ENCODE measurements at places on chromosomes 3 and 15.

- DNase-seq, result no peak
Measured at GRCh38 chr15:99708563-99708962, 24.7 kb downstream of the LYSMD4 start.

GRCh38 chr15:35616498-35617271, 70.7 kb upstream of the DPH6 start:
- DNase-seq, result no peak

- no peak for DNase-seq
Measured at GRCh38 chr3:100910986-100911385, 82.2 kb downstream of the ABI3BP start.

DNA sequence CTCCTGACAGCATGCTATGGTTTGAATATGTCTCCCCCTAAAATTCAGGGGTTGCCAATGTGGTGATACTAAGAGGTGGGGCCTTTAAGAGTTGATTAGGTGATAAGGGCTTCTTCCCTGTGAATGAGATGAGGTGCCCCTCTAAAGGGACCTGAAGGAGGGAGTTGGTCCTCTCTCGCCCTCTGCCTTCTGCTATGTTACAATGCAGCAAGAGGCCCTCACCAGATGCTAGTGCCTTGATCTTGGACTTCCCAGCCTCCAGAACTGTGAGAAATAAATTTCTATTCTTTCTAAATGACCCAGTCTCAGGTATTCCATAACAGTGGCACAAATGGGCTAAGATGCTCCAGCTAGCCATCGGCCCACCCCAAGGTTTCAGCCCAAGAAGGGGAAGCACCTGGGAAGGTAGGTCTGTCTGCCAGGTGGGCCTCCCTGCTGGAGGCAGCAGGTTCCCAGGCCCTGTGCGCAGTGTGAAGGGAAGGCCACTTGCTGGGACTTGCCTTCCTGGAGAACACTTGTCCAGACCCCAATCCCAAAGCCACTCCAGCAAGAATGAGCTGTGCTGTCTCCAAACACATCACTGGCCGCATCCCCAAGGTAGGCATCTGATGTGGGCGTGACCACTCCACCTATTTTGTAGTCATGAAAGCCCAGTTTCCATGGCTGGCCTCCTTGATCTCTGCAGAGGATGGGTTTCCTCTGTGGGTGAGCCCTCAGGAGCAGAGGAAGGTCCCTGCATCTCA, 9.0 kb downstream of the TGM4 start:
- no peak for DNase-seq

DNA sequence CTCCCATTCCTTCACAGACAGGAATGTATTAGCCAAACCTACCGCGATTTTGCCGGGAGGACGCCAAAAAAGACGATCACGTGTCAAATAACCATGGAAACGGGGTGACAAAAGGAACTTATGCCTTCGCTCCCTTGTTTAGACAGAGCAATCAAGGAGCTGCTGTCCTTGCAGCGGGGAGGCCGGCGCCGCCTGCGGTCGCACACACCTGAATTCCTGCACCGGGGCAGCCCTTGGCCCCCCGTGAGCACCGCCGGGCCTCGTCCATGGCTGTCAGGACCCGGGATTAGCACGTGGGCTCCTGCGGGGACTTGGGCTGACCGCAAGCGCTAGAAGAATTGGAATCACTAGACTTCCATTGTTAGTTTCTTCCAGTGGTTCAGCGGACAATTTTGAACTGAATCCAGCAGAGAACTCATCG, 193.1 kb downstream of the SHQ1 start:
- DNase-seq, result no peak

DNA sequence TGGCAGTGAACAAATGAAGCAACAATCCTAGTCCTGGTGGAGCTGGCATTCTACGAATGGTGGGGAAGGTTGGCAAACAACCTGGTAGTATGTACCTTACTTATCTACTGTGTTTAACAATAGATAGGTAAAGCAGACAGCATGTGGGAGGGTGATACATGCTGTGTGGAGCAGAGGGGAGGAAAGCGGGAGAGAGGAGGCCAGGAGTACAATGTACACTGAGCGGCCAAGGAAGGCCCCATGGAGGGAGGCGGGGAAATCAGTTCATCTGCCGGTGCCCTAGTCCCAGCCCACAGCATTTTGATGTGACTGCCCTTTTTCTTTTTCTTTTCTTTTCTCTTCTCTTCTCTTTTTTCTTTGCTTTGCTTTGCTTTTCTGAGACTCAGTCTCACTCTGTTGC, 5.3 kb upstream of the RHCG start:
- no peak for DNase-seq

- no peak for DNase-seq
Measured at GRCh38 chr15:86382341-86382740, 302.7 kb downstream of the AGBL1 start.

GRCh38 chr3:549636-550035, 353.1 kb downstream of the CHL1 start:
- no peak for DNase-seq

- no peak for DNase-seq
Measured at GRCh38 chr3:100575704-100576103, 33.7 kb upstream of the ADGRG7 start.

DNA sequence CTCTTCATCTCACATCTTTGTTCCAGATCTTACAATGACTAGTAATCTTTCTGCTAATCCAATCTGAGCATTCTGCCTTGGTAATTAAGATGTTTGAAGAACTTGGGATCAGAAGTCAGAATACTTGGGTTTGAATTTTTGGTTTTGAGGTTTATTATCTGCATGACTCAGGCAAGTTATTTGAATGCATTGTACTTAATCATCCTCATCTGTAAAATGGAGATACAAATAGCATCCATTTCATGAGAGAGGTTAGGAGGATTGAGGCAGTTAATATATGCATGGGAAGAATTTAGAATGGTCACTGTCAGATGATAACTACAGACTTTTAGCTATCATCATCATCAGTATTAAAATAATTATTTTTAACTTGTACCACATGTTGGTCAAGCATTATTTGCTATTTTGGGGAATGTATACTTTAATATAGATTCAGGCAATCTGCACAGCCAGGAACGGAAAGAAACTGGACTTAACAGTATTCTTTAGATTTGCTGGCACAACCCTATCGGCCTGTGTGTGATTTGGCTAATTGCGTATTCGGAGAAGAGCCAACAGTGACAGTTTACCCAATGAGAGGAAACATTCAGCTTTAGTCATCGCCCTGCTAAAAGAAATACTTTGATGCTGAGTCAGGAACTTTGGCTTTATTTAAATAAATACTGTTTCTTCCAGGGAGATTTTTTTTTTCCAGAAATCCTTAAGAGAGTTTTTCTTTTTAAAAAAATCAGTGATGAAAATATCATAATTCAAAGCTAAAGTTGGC, 600.0 kb downstream of the ROBO1 start:
- DNase-seq, result no peak

DNA sequence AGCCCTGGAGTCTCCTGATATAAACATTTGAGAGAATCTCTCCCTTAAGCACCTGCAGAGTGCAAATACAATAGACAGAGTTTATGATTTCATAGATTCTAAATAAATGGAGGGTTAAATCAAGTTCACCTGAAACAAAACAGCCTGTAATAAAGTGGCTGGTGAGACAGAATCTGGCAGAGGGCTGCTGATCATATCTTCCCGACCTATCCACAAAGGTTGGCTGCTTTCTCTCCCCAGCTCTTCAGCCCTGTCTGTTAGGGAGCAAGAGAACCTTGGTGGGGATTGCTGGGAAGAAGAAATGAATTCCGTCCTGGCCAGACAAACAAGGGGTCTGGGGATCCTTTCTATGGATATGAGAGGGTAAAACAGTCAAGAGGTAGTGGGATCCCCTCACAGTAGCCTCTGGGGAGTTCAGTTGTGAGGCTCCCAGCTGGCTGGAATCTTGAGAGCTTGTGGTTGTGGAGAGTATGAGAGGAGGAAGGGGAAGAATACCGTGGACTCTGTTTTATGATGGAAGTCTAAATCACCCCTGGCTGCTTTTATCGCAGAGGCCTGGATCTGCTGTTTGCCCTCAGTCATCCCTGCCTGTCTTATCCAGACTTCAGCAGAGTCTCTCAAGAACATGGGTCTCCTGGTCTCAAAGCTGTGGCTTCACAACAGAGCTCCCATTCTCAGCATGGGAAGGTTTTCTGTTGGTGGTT, 451.3 kb downstream of the NTRK3 start:
- no peak for DNase-seq

- no peak for DNase-seq
Measured at GRCh38 chr3:141960731-141961130, 84.3 kb downstream of the ATP1B3 start.

GRCh38 chr3:6242104-6242503, 618.8 kb upstream of the GRM7 start:
- DNase-seq, result no peak

- DNase-seq, result no peak
Measured at GRCh38 chr3:17985658-17986347, 243.4 kb upstream of the TBC1D5 start.

- no peak for DNase-seq
Measured at GRCh38 chr3:51163051-51163450, 222.0 kb upstream of the MANF start.

DNA sequence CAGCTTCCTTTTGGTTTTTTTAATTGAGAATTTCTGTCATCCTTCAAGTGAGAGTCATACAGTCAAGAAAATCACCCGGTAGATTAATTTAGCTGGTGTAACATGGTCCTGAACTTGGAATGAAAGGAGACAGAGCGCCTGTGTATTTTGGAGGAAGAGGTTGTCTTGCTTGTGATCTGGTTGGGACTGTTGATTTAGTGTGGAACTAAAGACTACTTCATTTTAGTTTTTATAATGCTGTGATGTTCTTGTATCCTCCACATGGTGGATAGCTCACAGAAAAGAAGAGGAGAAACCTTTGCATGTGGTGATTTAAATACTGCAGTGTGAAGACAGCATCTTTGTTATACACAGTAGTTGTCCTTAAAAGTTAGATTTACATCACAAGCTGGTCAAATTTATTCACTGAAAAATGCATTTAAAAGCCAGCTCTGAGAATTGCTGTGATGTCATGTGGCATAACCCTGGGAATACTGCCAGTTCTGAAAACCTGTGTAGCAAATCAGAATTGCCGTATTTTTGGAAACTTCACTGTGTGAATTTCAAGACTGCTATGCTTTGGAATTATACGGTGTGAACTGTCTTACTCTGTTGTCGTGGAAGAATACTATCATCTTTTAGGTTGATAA, 268.5 kb downstream of the PTPRG start:
- DNase-seq, result no peak

GRCh38 chr3:121793078-121793477, 41.8 kb downstream of the IQCB1 start:
- no peak for DNase-seq

DNA sequence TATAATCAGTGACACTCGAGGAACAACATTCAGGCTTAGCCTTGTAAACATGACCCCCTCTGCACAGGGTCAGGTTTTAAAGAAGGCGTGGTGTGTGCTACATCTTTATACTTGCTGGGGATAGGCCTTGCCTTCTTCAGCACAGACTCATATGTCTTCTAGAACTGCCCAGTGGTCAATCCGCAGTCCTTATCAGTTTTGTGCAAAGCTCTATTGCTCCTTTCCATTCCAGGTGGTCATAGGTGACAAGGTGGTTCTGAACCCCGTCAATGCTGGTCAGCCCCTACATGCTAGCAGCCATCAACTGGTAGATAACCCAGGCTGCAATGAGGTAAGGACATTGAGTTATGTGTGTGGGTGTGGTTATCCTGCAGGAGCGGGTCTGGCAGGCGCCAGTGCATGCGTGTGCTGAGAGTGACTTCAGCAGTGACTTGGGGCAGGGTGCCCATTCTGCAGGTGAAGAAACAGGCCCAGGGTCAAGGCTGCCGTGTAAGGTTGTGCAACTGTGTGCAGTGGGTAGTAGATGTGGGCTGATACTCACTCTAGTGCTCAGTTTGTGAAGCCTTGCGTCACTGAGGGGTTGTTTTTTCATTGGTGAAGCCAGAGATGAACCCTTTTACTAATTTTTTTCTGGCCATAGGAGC, 150.9 kb downstream of the ITPR1 start:
- no peak for DNase-seq

GRCh38 chr3:69646287-69647067, 92.8 kb upstream of the MITF start:
- no peak for DNase-seq

DNA sequence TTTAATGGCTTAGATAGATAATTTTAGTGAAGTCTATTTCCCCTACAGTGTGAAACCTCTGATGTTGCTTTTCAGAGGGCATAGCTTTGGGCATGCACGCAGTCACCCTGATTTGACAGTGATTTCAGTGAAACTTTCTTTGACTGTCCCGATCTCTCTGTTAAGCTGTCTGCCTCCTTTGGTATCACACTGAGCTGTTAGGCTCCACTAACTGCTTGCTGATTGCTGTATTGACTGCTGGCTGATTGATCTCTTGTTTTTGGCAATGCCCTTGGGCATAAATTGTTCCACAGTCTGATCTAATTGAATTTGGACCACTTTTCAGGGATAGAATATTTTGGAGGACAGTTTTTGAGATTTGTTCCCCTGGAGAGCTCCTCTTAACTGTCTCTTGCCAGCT, 68.5 kb upstream of the CCDC54 start:
- DNase-seq, result no peak

GRCh38 chr3:127235706-127236105, 42.8 kb downstream of the PRR23E start:
- DNase-seq, result no peak

DNA sequence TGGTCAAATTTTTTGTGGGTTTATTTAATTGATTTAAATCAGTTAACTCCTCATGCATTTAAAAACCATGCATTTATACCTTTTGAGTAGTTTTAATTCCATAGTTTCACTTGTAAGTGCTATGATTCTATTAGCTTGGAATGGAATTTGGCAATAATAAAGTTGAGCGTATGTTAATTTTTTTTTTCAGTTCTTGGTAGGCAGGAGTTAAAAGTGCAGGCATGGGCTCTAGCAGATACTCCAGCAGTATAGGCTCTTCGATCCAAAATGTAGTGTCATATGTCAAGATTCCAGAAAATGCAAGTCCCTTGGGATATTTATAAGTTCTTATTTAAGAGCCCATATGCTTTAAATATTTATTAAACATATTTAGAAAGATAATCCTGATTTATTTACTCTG, 70.3 kb downstream of the LYSMD4 start:
- no peak for DNase-seq

DNA sequence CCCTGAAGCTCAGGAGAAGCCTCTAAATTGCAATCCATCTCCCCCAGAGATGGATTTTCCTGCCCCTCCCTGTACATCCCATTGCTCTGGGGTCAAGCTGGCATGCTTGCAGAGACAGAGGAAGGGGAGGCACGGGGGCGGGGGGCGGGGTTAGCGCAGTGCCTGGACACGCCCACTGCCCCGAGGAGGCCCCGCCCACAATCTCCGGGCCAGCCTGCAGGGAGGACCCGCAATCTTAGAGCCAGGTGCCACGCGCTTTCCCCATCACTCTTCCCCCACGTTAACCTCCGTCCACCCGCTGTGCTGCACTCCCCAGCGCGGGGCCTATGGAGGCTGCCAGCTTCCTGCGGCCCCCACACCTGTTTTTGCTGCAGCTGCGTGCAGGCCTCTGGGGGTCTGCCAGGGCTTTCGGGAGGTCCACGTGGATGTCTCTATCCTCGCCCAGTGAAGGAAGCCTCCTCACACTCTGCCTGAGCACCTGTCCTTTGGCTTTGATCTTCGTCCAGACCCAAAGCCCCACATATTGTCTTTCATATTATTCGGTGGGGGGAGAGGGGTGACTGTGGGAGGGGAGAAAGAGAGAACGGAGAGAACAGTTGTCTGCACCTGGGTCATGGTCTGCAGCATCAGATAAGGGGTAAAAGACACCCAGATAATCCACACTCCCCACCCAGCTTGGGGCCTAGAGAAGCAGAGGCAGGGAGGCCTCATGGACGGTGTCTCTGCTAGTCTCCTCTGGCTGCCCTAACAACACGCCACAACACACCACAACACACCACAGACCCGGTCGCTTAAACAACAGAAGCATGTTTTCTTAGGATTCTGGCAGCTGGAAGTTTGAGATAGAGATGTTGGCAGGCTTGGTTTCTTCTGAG, 118.0 kb upstream of the MEF2A start:
- no peak for DNase-seq

- no peak for DNase-seq
Measured at GRCh38 chr3:39435006-39435748, 28.7 kb downstream of the RPSA start.

All from substantia nigra (tissue), 51 donors.